ENCODE measurements at places on chromosomes 4 and X. TPM values are rescaled to one million over a fixed set of nuclear protein-coding genes. Genes with fewer than 3 reads are reported as not detected.

MND1 gene
- 6.8 TPM for total RNA-seq

TSPAN6 gene
- total RNA-seq, result 36.0 TPM

CAPN6 gene
- total RNA-seq, result 205 TPM

PARM1 gene
- 28.7 TPM for total RNA-seq

ETDB gene
- total RNA-seq, result not detected

YTHDC1 gene
- 43.8 TPM for total RNA-seq
